Fibroblast of skin of left biceps (primary cell): ENCODE measurements at places on chromosomes 2 and 18.
A peak's percentile ranks its signal among the peaks of the same experiment; 100 is the strongest.

DNA sequence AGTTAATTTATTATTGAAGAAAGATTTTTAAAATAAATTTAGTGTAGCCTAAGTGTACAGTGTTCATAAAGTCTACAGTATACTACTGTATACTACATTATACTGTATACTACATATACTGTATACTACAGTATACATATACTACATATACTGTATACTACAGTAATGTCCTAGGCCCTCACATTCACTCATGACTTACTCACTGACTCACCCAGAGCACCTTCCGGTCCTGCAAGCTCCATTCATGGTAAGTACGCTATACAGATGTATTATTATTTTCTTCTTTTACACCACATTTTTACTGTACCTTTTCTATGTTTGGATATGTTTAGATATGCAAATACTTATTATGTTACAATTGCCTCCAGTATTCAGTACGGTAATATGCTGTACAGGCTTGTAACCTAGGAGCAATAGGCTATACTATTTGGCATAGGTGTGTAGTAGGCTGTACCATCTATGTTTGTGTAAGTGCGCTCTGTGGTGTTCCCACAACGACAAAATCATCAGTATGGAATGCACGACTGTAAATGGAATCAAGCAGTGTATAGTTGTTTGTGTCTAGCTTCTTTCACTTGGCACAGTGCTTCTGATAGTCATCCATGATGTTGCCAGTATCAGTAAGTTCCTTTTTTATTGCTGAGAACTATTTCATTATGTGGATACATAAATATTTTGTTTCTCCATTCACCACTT, 245.7 kb downstream of the MTX2 start:
- DNase-seq, result no peak

DNA sequence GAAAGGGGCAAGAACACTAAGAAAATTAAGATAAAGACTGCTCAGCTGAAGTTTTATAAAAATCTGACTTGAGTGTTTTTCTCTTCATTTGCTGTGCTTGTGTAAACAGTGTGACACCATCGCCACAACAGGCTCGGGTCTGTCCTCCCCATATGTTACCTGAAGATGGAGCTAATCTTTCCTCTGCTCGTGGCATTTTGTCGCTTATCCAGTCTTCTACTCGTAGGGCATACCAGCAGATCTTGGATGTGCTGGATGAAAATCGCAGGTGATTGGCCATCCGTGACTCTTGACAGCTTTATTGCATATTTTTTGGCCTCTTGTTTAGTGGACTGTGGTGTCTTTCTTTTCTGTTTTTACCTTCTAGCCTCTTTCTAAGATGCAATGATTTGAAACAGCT, 22.1 kb downstream of the MFF start:
- DNase-seq, result no peak

- DNase-seq, result peak; percentile 88
Observed at GRCh38 chr2:133886735-133887675, 318.7 kb upstream of the NCKAP5 start.

DNA sequence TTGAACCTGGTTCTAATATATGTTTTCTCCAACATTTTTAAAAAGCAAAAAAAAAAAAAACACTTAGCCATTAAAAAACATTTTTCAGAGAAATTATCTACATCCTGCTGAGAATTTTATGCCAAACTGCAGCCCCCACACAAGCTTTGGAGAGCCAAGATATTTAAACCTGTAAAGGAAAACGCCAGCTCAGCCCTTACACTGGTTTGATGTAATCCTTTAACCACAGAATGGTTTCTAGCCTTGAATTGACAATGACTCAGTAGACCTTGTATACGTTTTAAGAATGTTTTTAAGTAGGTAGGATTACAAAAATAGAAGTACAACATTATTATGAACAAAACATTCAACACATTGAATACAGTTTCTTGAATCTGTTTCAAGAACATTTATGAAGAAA, 113.6 kb downstream of the BABAM2 start:
- peak; percentile 79 for DNase-seq

DNA sequence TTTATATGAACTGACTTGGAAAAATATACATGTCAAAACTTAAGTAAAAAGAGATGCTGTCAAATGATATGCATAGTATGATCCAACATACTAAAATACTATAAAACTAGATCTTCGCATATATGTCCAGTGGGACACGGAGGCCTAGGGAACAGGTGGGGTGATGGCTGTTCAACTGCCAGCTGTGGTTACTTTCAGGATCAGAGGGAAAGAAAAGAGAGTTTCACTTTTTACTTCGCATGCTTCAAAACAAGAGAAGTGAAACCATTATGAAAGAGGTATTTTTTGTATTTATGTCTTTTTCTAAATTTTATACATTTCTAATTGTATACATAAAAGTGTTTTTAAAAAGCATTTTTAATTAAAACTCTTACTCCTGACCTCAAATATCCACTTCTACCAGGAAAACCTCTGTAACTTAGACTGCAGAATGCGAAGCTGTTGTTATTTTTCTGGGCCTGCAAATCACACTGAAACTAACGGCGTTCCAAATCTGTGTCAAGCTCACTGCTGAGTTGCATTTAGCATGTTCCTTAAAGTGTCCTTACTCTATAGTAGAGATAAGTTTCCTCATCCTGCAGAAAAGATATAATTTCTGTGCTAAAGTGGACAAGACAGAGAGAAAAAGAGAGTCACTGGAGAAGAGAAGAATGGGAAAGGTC, 97.8 kb upstream of the SLC35G4 start:
- no peak for DNase-seq

- no peak for DNase-seq
Observed at GRCh38 chr2:54602736-54603322, 120.6 kb upstream of the EML6 start.

DNA sequence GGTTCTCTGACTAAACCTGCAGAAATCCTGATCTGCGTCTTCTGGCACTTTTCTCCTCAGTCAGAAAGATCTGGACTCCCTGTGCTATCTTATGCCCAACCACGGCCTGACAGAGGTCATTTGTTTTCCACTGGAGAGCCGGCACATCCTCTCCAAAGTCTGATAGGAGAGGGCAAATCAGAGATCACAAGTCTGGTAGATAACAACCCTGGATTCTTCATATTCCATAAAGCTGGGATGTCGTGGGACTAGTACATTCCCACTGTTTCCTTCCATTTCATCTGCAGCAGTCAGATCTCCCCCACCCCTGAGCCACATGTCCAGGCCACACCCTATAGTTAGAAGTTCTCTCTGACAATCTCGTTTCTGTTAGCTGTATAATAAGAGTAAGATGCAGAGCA, 157.0 kb downstream of the MGAT5 start:
- DNase-seq, result no peak

GRCh38 chr2:85221067-85221691, 88.0 kb downstream of the TCF7L1 start:
- DNase-seq, result peak; percentile 66

- DNase-seq, result no peak
Observed at GRCh38 chr2:121037480-121037879, 247.5 kb downstream of the TFCP2L1 start.

- DNase-seq, result no peak
Observed at GRCh38 chr18:38606841-38607240, 1041.2 kb upstream of the CELF4 start.

DNA sequence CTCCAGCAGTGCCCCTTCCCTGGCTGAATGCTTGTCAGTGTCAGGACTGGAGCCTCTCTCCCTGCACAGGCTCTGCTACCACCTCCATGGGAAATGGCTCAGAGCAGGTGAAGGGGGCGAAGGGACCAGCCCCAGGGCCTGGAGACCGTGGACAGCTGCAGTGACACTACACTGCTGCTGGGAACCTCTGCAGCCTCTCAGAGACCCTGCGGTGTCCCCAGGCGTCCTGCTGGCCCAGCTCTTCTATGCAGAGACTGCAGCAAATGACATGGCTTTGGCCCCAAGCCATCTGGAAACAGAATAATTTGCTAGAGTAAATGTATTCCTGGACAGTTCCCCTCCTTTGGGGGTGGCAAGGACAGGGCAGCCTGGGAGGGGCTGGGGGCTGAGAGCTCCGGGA, 53.2 kb downstream of the CIB4 start:
- DNase-seq, result no peak

DNA sequence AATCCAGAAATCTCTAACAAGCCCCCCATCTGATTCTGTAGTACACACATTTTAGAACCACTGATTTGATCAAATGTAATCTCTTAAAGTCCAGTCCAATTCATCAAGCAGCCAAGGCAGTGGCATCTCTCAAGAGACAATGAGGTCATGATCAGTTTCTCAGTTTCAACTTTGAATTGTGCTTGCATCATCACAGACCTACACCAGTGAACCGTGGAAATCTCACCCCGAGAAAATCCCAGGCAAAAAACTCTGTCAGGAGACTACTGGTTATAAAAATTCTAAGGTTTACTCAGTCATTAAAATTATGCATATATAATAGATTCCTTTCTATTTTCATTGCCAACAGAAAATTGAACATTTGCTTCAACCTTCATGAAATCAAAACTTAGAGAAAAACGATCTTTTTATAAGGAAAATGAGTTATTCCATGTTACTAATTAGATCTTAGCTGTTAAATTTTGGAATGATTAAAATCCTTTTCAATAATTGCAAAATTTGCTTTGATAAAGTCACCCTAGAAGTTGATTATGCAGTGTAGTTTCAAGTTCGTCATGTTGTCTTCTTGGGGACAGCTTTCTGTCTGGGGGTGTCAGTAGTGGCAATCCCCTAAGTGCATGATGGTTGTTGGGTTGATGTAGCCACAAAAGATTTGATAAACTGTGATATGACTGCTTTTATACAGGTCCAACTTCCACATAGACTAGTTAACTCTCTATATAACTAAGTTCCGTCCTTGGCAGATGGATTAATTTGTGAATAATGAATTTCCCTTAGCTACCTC, 235.0 kb downstream of the CAMKMT start:
- DNase-seq, result no peak

DNA sequence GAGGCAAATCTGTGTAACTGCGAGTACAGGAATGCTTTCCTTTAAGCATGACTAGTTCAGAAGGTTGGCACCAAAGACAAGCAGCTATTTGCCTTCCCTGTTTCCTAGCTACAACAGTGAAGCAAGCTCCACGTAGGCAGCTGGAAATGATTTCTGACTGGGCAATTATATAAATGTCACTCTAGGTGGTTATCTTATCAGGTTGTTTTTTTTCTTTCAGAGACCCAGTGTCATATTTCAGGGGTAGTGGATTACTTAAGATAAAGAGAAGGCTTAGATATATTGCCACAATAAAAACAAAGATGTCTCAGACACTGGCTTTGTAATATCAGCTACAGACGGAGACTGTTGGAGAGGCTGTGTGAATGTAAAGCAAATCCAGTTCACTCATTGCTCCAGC, 748.9 kb upstream of the NXPH2 start:
- no peak for DNase-seq

DNA sequence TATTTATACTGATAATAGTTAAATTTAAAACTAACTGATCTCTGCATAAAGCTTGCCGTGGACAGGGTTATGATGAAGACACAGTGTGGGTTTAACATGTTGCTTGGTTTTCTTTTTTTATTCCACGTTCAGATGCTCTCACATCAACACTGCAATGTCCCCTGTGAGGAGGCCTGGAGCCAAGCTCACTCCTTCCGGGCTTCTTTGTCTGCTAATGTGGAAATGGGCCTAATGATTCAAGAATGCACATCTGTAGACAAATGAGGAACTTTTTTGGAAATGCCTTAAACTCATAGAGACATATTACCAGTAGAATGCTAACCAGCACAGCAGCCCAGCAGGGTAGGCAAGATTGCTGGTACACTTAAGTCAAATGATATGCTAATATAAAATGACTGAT, 208.0 kb downstream of the GALR1 start:
- no peak for DNase-seq

GRCh38 chr18:41378598-41378997, 576.4 kb upstream of the PIK3C3 start:
- DNase-seq, result peak; percentile 44

GRCh38 chr2:132669908-132670495, at the start of gene LYPD1:
Gene LYPD1, minus strand, starts transcription at chr2:132670205. Its CDS starts 273 bp downstream, at chr2:132669932.
- DNase-seq, result no peak

GRCh38 chr18:10973567-10974203, 175.7 kb downstream of the PIEZO2 start:
- DNase-seq, result no peak

DNA sequence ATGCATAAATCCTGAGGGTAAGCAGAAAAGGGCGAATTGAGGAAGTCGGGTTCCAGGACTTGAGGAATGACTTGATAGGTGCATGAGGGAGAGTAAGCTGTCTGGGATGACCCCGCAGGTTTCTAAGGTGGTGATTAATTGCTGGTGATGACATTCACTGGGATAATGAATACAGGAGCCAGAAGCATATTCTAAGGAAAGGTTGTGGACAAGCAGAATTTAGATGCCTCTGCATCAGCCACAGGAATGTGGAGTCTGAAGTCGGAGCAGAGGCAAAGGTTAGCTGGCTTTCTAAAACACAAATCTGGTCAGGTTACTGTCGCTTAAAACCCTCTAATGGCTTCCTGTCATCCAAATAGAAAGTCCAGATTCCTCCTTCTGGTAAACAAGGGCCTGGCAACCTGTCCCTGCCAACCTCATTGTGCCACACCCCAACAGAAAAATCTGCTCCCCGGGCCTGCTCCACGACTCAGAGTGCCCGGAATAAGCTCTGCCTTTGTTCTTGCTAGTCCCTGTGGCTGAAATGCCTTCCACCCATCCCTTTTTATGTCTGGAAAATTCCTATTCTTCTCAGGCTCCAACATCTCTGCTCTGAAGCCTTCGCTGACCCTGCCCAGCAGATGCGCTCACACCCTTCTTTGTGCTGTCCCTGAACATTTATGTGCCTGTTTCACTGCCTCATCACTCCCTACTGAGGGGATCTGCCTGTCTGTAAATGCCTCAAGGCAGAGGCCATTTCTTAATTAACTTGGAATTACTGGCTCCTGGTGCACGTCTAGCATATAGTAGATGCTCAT, 11.3 kb upstream of the TMEM214 start:
- DNase-seq, result no peak

DNA sequence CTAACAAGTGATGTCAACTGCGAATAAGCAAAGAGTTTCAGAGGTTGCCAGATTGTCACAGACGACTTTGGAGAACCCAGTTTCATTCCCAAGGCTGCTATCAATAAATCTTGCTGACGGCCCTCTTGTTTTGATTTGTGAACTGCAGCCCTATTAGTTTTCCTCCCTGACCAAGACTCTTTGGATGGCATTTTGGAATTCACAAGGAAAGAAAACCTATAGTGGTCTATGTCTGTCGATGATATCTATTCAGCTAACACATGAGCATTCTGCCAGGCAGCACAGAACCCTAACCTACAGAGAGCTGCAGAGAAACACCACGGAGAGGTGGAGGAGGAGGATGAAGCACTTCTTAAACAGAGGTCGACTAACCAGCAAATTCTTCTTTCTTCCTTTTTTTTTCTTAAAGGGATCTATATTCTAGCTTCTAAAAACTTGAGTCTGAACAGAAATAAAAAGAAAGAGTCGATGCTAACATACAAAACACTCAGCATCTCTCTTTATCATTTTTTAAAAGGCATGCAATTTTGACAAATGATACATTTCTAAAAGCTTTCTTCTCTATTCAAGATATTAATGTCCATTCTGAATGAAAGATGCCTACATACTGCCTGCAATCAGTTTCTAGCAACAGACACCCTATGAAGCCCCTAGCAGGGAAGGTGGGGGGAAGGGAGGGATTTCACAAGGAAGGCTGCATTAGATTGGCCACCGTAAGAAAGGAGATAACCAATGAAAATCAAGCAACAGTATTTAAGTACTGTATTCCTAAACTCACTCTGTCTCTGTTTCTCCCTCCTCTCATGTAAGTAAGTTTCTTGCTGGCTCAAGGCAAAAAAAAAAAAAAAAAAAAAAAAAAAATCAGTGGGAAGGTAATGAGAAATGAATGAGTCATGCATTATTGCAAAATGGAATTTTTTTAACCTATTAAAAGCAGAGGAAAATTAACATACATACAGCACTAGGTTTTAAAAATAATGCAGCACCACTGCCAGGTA, 83.0 kb upstream of the CHRNA1 start:
- peak; percentile 80 for DNase-seq
